H7 (cell line): ENCODE measurements at places on chromosomes 6 and 20. TPM values are rescaled to one million over a fixed set of nuclear protein-coding genes. Genes with fewer than 3 reads are reported as not detected.
A peak's percentile ranks its signal among the peaks of the same experiment; 100 is the strongest.

The GTF2H4 gene
- total RNA-seq: 30.5 and 30.9 TPM in 2 replicates

The GSTA2 gene
- total RNA-seq: not detected in 2 replicates

The SLC32A1 gene
- 0.07 TPM in 1 of 2 replicates, not detected in the other for total RNA-seq

The ULBP3 gene
- total RNA-seq: 1.9 and 2.1 TPM in 2 replicates

The SIRPB1 gene
- total RNA-seq: not detected in 2 replicates

The SASH1 gene
- 11.2 and 15.0 TPM in 2 replicates for total RNA-seq

The EBF4 gene
- total RNA-seq: 1.1 and 2.6 TPM in 2 replicates

The RGS17 gene
- total RNA-seq: 3.8 and 4.8 TPM in 2 replicates

The BFSP1 gene
- total RNA-seq: 3.1 and 5.0 TPM in 2 replicates

The BPI gene
- total RNA-seq: not detected in 2 replicates

DNA sequence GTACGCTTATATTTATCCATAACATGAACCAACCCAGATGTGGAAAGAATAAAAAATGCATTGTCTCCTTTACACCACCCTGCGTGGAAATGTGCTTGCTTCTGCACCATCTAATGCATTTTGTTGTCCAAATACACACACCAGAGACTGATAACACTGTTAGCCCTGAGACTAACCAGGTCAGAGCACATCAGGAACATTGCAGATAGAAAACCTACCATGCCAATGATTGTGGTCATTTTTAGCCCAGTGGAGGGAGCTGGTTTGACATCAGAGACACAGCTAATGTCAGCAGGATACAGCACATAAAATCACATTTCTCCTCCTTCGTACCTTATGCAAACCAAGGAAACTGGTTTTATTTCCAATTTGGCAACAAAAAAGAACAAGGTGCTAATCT, 528.7 kb downstream of the DOK5 start:
- DNase-seq: no peak

DNA sequence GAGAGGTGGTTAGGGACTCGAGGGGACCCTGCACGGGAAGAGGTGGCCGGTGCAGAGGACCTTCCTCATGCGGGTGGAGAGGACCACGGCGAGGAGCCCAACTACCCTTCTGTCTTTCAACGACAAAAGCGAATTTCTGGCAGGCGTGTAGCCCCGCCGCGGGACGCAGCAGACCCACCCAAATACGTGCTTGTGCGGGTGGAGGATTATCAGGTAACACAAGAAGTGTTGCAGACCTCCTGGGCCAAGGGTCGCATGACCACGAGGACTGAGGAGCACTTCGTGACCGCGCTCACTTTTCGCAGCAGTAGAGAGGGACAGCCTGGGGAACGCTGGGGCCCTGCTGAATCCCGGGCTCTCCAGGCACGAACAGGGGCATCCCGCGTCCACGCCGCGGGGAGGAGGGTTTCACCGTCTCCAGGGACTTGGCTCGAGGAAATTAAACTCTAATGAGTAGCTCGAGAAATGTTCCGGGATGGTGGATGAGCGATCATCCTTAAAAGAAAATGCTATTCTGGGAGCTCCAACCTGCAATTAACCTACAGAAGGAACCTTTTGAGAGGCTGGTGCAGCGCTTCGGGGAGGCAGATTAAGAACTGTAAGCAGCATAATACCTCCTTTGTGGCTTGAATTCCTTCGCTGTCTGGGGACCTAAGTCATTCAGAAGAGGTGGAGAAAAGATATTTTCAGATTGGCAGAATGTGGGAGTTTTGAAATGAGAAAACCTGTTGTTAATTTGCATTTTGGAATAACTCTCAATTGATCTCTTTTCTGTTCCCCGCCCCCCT, 804 bp downstream of the C6orf141 start:
- DNase-seq: peak; percentile 62

- DNase-seq: peak; percentile 77
Measured at GRCh38 chr20:57835588-57836455, 126.0 kb upstream of the PMEPA1 start.

DNA sequence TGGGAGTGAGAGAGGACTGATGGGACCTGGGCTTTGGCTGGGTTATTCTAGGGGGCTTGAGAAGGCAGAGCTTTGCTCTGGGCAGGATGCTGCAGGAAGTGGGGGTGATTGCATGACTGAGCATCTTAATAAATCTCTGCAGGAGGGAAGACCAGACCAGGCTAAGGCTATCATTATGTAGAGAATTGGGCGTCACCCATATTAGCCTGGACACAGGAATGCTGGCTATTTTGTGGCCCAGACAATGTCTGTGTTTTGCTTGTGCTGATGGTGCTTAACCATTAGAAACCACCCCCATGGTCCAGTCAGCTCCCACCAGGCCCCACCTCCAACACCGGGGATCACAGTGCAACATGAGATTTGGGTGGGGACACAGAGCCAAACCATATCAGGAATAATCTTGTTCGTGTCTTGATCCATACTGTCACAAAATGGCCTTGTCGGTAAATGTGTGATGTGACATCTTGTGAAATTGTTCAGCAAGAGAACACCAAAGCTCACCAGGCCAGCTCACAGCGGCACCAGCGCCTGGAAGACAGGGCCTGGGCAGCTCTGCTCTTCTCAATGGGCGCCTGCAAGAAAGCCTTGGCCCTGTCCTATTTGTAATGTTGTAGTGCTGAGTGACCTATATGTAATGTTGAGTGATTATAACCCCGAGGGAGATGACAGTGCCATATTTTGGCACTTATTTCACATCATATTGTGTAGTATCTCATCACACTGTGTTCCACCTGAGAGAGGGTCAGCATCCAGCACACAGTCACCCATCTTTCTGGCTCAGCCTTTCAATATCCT, 211.8 kb downstream of the QKI start:
- no peak for DNase-seq

DNA sequence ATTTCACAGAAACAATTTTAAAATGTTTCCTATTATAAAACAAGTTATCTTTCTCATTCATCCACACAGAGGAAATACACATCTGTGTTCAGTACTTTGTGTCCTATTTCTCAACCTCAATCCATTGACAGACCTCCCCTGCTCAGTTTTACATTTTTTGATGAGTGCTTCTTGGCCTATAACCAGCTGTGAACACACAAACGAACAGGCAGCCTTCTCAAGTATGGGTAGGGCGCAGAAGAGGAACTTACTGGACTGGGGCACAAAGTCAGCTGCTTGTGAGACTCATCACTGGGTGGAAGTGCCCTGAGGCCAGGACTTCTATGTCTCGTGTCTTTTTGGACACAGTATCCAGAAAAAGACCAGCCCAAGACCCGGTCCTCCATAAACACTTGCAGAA, 2.8 kb downstream of the RPS6KA2 start:
- no peak for DNase-seq

- DNase-seq: peak; percentile 69
Measured at GRCh38 chr6:125747589-125748405, 1.6 kb upstream of the HEY2 start.

DNA sequence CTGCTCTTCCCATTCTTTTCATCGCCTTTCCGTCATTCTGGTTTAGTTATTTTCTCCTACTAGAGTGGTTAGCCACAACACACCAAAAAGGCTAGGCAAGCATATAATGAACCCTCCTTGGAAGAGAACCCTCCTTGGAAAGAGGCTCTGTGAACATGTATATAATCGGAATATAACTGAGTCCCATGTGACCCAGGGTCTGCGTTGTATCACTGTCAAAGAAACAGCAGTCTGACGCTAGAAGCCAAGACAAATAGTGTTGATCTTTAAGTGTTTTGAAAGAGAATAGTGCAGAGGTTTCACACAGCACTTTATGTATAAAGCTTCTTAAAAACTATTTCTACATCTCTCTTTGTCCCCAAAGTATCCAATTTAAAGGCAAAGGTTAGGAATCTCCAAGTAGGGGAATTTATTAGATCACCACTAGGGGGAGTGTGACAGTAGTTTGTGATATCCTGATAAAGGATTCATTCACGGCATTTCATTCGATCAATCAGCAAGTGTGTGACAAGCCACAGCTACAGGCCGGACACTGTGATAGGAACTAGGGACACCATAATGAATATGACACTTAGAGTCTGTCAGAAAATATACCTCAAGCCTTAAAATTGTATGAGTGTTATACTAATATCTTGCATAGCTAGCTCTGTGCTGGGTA, 395.3 kb downstream of the CD109 start:
- DNase-seq: peak; percentile 19

DNA sequence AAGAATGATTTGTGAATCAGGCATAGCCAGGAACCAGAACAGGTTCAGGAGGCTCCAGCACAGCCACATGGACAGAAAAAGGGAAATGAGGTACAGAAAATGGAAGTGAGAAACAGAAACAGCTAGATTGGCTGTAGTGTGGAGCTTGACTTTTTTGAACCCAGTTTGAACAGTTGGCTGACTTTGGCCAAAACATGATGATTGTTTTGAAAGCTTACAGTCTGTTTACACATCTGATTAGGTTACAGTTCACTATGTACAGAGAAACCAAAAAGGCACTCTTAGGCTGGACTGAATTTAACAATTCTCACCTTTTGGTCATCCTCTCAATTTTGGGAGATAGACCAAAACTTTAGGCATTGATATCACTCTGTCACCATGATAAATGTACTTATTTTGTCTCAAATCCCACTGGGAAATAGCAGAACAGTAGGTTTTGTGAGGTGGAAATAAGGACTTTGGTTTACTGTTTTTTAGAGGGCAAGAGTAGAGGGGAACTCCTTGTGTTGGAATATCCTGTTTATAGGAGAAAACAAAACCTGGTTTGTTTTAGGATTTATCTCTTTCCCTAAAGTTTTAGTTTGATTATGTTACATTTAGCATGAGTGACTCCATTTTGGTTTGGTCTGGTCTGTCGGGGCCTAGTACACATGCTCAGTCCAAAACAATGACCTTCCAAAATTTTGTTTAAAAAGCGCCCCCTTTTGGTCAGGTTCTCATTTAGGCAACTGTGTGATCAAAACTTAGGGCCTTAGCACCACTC, 123.1 kb downstream of the OLIG3 start:
- no peak for DNase-seq

DNA sequence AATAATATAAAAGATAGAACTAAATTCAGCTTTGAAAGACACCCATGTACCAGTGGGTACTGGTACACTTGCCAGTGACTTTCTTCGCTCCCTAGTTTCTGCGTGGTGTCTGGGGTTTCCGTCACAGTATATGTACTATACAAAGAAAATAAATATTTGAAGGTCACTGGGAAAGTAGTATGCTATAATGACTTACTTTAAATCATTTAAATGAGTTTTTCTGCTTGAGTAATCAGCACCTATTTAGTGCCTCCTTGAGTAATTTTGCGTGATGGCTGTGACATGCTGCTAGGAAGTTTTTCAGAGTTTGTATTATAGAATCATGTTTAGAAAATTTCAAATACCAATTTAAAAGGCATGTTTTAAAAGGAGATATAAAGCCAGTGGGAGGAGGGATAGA, 3.2 kb upstream of the CTCFL start:
- DNase-seq: no peak

- no peak for DNase-seq
Measured at GRCh38 chr6:57257911-57258541, 35.9 kb upstream of the RAB23 start.

DNA sequence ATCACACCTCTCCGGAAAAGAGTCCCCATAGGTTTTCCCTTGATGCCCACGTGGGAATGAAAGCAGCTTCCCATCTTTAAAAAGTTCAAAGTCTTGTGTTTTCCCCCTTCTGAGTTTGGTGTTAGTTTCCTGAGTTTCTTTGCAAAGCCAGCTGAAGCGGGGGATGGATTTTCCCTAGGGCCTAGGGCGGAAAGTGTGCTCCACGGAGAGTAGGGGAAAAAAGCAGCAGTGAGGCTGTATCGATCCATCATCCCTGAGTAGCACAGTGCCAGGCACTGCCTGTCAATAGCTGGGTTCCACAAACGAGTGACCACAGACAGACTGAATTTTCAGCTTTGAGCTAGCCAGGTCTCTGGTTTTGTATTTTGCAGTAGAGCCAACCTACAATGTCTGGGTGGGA, 1.3 kb downstream of the DAAM2 start:
- DNase-seq: no peak

- DNase-seq: no peak
Measured at GRCh38 chr20:32841174-32841573, 17.5 kb upstream of the EFCAB8 start.
